ENCODE measurements at places on chromosomes 2 and 18.
A peak's percentile ranks its signal among the peaks of the same experiment; 100 is the strongest.

- DNase-seq = no peak
Observed at GRCh38 chr2:217371781-217372213, 511.9 kb upstream of the TNP1 start.

DNA sequence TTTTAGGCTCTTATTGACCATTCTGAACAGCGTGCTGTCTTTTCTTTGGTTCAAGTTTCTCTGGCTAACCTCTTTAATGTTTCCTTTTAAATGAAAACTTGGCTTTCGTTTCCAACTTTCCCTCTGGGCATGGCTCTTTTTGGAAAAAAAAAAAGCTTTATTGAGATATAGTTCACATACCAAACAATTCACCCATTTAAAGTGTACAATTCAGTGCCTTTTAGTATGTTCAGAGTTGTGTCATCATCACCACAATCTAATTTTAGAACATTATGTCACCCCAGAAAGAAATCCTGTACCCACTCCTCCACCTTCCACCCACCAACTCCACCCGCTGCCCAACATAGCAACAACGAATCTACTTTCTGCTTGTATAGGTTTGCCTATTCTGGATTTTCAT, 322.4 kb downstream of the ADCYAP1 start:
- DNase-seq = no peak

DNA sequence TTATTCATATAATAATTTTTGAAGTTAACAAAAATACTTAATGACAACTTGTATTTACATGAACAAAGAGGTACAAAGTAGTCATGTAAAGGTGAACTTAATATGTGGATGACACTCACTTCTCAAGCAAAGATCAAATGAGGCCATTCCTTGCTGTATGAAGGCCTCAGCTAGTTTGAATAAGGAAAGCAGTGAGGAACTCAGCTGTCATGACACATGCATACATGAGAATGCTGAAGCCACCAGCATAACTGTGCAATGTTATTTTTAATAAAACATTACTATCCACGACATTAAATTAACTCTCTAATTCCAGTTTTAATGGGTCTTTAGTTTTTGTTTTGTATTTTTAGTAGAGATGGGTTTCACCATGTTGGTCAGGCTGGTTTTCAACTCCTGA, 102.9 kb downstream of the CDH2 start:
- DNase-seq = no peak

- no peak for DNase-seq
Observed at GRCh38 chr2:126902152-126902835, 3.6 kb downstream of the TEX51 start.

DNA sequence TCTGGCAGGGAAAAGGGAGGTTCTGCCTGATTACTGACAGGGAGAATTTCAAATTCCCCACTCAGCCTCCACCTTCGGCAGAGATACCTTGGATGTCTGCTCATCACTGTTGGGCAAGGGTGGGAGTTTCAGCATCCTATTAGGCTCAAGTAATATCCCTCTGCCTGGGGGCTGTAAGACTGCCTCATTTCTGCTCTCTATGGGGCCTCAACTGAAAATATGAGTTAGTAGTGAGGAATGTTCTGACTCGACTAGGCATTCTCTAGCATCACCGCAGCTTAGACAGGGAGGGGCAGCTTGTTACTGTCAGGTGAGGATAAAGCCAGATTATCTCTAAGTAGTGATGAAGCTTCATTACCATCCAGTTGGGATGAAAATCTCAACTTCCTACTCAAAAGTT, 87.7 kb upstream of the LRP1B start:
- no peak for DNase-seq

DNA sequence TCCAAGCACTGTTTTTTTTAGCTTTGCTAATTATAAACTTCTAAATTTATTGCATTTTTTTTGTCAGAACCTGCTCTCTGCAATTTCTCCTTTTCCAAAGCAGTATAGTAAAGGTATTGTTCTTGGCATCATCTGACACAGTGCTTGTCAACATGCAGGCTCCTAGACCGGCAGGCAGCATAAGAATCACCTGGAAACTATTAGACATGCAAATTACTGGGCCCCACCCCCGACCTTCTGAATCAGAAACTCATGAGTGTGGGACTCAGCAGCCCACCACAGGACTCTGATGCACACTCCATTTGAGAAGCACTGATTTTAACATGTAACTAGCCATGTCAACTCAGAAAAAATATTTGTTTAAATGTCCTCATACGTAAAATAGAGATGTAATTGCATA, 551.1 kb upstream of the CELF4 start:
- no peak for DNase-seq

GRCh38 chr2:102983786-102984185, 222.0 kb downstream of the TMEM182 start:
- DNase-seq = no peak

GRCh38 chr18:7338846-7339245, 108.0 kb downstream of the LRRC30 start:
- DNase-seq = no peak

- no peak for DNase-seq
Observed at GRCh38 chr2:70808983-70809958, 11.1 kb downstream of the CLEC4F start.

GRCh38 chr2:216624251-216624650, 9.0 kb upstream of the IGFBP2 start:
- no peak for DNase-seq

DNA sequence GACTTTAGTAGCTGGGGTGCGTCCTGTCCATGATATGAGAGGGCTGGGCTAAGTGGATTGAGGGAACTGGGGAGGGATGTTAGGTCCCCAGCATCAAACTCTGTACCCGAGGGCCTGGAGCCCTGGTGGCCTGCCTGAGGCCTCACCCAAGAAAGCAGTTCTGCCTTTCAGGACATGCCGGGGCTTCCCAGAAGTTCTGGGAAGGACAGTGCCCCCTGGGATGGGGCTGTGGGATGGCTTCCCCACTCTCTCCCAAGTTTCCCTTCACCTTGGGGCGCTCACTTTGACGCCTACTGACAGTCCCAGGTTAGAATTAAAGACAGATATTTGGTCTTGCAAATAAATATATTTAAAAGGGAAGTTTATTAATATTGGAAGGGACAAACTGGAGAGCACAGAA, 1.8 kb downstream of the OXER1 start:
- no peak for DNase-seq

DNA sequence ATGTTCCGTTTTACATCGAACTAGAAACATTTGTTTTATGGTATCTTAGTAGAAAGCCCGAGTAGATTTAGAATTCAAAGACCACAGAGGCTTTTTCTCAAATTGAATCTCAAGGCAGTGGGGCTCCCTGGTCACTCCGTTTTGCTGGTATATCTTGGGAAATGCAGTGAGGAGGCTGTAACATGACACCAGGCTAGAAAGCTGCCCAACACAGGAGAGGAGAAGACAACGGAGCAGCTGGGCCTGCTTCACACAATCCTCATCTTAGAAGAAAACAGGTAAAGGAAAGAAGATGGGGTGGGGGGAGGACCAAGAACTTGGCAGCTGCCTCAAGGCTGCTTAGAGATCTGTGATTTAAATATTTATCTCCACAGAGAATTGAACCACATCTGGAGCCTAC, 38.3 kb upstream of the EPB41L3 start:
- DNase-seq = no peak

DNA sequence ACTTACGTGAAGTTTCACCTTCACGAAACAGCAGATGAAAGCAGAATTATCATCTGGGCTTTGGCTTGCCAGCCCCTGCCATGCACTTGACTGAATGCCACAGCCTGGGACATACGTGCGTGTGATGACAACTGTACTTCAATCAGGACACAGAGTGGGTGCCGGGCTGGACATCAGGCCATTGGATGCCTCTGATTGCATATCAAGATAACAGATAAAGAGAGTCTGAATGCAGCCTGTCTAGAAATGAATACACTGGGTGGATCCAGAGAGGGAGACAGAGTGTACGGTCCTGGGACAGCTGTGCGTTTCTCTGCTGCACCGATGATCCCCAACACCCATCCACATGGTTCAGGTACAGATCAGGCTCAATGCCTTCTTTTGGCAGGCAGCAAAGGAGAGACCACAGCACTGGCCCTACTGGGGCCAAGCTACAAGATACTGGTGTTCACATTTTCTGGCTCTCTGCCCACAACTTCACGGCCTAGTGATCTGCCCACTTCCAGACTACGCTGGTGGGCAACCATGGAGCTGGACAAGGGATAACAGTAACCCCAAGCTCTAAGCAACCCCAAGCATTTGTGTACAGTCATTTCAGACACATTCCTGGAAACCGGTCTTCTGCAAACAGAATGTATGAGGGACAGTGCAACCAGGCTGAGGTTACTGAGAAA, 35.6 kb downstream of the FBLN7 start:
- DNase-seq = no peak

DNA sequence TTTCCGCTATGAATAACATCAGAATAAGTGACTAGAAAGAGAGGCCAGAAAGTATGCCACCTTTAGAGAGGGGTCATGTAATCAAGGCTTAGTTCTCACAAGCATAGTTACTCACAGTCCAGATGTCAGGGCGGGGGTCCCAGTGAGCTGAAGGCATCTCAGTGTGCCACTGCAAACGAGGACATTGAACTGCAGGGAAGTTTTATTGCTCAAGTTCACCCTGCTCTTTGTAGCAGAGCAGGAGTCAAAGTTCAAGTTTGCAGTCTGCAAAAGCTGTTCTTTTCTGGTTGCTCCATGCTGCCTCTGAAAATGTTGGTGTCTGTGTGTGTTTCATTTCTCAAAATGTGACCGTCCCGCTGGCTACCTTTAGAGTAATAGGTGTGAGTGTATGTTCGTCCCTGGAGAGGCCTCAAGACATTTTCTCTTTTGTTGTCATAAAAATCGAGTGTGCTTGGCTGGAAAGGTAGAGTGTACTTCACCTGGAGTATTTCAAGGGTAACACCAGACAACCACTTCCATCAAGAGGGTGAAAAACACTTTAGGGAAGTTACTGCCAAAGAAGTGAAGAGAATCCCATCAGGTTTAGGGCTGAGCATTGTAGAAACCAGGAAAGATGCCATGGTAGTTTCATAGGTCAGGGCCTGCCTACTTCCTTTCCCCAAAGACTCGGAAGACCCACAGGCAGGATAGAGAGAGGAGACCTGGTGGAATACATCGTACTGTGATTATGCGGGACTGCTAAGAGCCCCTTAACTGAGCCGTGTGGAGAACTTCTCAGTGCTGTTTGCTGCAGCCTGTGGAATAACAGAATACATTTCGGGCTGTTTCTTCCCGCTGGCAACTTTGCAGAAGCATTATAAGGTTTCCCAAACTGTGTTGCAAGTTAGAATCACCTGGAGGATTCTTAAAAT, 89.9 kb downstream of the LYPD6 start:
- DNase-seq = no peak

DNA sequence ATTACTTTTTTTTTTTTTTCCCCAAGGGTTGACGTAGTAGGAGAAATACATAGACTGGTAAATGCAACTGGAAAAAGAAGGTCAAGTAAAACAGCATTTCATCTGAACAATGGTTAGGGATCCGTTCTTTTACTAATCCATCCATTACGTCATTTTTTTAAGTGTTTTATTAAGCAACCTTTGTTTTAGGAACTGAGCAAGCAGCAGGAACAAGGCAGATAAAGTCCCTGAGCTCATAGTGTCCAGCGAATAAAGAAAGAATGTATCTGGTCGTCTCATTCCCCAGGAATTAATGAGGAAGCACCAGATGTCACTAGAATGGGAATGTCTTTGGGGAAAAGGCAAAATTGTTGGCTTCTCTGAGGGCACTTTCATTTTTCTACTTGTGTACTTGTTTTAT, 842.4 kb downstream of the TDRD15 start:
- no peak for DNase-seq

- no peak for DNase-seq
Observed at GRCh38 chr2:41955316-41956043, 92.3 kb upstream of the PKDCC start.

DNA sequence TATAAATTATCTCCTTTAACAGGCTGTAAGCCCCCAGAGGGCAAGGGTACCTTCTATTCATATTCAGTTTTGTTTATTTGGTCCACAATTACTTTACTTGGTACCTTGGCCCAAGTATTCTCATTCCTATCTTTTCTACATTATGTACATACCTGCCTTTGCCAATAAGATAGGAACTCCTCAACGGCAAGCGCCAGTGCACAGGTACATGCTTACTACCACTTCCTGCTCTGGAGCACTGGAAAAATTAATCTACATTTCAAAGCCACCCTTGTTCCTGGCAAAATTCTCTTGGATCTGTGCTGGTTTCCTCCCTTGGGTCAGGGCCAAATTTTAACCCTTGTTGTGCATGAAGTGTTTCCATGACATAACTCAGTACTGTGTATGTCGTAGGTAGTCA, 34.3 kb upstream of the LMAN1 start:
- no peak for DNase-seq

GRCh38 chr18:23306822-23307221, 146.3 kb upstream of the RIOK3 start:
- peak; percentile 8 for DNase-seq

DNA sequence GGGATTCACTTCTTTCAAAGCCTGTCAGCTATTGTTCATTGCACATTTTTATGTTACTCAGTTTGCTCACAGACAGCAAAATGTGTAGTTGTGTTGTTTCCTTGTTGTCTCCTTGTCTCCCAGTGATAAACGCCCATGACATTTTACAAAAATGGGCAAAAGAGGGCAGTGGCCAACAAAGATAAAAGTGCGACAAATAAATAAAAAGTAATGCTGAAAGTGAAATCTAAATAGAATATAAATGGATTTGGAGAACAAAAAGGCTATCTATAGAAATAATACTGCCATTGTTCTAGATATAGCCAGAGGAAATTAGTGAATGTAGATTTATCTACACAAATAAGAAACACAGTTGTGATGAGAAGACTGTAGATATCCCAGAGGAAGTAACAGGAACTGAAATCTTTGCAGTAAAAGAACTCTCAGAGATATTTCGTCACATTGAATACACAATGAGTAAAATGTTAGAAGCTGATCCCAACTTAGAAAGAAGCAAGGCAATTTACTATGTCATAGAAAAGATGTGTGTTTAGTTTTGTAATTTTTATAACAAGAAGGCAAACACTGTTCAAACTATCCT, 1186.2 kb upstream of the FAM98A start:
- DNase-seq = no peak

- no peak for DNase-seq
Observed at GRCh38 chr18:76388261-76388660, 106.8 kb downstream of the ZNF516 start.

- no peak for DNase-seq
Observed at GRCh38 chr2:124995185-124995912, 970.3 kb downstream of the CNTNAP5 start.

DNA sequence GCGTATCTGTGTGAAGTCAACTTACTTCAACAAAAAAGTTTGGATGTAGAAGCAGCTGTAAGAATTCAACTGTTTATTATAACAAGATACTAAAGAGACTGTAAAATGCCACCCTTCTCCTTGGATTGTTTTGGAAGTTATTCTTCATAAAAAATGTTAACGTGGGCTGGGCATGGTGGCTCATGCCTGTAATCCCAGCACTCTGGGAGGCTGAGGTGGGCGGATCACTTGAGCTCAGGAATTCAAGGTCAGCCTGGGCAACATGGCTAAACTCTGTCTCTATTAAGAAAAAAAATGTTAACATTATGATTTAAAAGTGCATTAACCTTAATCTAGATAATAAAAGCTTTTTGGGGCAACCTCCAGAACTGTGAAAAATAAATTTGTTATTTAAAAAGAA, 7.7 kb downstream of the CIAO1 start:
- no peak for DNase-seq
